SK-N-SH (cell line): ENCODE measurements at places on chromosomes 1 and 21. TPM values are rescaled to one million over a fixed set of nuclear protein-coding genes. Genes with fewer than 3 reads are reported as not detected.

- DNase-seq, result no peak
Observed at GRCh38 chr1:183131166-183131565, 54.9 kb upstream of the LAMC2 start.

DNA sequence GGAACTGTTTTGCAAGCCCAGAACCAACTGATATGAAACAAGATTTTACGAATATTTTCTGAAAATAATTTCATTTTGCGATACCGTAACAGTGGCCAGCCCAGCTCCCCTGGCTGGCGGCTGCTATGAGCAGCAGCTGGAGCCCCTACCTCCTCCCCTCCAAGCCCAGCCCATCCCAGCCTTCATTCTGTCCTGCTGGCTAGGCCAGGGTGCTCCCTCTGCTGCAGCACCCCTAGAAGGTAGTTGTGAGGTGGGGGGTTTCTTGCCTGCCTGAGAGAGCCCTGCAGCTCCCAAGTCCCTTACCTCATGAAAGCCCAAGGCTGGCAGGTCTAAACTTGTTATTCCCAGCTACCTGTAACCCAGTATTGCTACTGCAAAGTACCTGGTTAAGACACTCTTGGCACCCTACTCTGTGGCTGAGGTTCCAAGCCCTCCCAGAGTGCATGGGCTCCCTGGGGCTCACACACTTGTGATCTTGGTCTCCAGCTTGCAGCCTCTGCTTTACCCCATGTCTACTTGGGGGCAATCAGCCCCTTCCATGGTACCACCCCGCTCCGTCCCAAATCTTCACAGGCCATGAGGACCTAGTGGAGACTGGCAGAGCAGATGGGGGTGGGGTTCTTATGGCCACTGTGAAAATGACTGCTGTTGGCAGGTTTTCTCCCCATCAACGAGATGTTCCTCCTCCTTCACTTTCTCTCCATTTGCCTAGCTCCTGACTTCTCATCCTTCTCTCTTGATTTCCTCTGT, 239.8 kb downstream of the TRABD2B start:
- DNase-seq, result no peak

DNA sequence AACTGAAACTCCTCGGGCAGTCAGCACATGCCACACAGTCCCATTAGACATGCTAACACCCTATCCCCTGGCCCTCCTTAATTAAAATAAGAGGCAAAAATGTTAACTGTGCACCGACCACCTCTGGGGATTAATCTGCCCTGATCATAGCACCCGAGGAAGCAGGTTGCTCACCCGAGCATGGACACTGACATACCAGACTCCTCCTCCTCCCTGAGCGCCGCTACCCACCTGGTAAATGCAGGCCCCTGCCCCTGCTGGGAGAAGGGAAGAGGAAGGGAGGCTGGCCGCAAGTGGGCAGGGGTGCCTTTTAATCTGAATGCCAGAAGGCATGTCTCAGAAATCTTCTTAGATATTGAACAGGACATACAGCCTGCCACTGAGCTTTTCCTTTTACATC, 360.9 kb downstream of the RRAGC start:
- DNase-seq, result no peak

GRCh38 chr1:157580179-157580827, 17.6 kb downstream of the FCRL4 start:
- DNase-seq, result peak; percentile 21

DNA sequence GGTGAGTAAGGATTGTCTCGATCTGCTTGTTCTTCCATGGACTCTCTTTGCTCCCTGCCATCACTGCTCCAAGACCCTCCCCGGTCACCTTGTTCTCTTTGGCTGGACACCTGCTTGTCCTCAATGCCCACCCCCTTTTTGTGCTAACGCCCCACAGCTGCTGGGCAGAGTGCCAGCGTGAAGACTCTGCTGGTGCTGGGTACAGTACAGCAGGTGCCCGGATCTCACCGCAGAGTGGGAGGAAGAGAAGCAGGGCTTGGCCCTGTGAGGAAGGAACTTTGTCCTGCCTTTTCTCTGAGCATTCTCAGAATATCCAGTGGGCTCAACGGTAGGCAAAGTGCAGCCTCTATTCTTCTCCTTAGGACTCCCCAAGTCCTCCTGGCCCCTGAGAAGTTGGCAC, 90.1 kb downstream of the PLXNA2 start:
- DNase-seq, result no peak

- no peak for DNase-seq
Observed at GRCh38 chr1:85001742-85002141, 4.8 kb upstream of the MCOLN2 start.

- no peak for DNase-seq
Observed at GRCh38 chr21:41966872-41967621, 13.2 kb upstream of the C2CD2 start.

GRCh38 chr1:24286246-24287010, 32.7 kb upstream of the GRHL3 start:
- no peak for DNase-seq

DNA sequence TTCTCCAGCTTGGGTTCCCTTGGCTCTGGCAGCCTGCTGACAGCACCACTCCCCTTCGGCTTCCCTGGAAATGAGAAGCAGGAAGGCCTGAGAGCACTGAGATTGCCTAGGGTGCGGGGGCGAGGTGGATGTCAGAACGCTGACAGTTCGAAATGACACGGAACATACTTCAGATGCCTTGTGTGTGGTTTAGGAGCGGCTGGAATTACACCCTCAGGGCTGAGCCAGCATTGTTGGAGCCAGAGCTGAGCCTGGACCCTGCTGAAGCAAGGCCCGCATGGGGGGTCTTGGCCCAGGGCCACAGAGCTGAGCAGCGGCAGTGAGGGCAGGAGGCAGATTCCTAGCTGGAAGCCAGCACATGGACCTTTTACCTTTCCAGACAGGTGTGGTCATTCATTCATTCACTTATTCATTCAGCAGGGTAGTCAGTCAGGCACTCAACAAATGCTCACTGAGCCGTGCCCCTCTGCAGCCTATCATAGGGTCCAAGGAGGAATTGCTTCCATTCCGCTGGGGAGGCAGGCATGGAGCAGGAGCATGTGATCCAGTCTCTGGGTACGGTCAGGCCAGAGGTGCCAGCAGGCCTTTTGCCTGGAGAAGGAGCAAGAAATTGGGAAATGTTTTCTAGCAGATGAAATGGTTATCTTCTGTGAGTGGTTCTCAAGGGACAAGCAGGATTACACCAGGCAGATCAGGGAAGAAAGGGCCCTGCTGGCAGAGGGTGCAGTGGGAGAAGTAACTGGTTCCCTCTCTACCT, 6.6 kb upstream of the FOXE3 start:
- DNase-seq, result no peak

DNA sequence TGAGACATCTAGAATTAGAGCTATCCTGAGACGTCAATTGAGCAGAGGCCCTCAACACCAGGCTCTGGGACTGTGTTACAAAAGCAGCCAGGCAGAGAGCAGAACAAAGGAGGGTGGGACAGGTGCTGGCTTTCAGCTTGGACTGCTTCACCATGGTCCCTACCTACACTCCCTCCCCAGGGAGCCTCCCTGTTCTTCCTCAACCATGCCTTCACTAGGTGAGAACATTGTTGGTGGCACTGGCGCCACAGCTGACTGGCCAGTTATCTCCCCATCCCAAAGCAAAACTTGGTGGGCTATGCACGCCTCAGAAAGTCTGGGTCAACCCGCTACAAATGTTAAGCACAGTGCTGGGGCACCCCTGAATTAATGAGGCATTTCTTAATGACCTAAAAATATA, 87.8 kb downstream of the NMNAT2 start:
- DNase-seq, result no peak

DNA sequence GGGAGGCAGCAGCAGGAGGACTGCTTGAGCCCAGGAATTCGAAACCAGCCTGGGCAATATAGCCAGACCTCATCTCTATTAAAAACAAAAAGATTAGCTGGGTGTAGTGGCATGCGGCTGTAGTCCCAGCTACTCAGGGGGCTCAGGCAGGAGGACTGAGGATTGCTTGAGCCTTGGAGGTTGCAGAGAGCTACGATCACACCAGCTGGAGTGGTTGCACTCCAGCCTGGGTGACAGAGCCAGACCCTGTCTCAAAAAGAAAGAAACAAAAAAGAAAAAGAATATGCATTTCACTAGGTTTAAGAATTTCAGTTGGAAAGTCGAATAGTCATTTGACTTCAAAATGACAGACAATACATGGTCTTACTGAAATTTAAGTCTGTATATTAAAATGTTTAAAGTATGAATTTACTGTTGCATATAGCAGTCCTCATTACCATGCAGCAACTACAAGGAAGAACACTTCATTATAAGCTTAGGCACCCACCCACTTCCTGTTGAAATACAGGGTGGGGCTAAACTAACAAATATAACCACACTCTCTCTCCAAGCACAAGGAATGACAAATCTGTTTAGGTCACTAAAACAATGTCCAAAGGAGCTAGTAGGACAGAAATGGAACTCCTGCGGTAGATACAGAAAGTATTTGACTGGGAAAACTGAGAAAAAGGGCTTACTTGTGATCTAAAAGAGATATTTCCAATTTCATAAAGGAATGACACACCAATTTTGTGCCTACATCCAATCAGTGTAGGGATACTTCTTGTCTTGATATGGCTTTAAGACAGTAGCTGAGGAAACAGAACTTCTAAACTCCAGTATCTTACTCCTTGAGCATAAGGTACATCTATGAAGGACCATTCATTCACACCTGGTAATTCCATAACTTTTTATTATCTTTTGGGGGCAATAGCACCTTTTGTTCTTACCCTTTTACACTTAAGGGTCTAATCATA, 44.1 kb downstream of the GPR3 start:
- DNase-seq, result no peak

- no peak for DNase-seq
Observed at GRCh38 chr1:119660253-119661083, 12.4 kb upstream of the ZNF697 start.

DNA sequence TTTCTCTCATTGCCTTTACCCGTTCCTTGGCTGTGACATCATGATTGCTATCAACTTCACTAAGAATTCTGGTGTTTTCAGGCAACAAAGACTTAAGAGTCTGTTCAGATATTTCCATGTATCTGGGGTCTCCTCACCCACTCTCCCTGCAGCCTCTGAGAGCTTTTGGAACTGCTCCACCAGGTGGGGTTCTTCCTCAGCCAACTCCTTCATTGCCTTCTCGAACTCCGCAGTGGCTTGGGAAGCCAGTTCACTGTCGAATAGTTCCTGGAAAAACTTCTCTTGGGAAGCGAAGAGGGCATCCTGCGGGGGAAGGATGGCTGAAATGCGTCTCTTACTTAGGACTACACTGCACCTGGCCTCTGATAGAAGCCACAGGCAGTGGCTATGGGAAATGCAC, 2.1 kb downstream of the PEX19 start:
- no peak for DNase-seq

DNA sequence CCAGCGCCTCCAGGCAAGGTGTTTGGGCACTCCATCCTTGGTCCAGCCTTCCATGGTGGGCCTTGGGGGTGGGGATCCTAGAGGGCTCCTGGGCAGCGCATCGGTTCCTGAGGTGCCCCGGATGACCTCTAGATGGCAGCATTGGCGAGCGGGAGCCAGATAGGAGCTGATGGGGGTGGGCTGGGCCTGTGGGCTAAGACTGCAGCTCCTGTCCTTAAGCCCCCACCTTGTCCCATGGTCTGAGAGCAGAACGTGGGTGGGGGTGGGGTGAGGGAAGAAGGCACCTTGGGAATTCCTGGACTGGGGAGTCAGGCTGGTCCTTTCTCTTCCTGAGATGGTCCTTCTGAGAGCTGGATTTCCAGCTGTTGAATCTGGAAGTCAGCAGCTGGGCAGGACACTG, 93.4 kb upstream of the CSF3R start:
- peak; percentile 91 for DNase-seq

DNA sequence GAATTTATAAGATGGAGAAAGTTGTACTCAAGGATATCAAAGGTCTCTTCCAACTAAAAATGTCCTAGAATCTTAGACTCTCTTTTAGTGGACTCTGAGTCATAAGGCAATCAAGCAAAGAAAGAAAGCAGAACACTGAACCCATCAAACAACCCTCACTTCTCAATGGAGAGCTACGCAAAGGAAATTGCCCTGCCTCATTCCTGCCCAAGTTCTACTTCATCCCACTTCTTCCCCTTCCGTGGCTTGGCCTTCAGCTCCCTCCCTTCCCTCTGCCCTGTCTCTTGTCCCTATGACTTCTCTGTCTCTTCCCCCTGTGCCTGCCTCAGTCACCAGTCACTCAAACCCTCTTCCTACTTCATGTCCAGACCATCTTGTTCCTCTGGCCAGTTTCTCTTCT, 58.5 kb downstream of the RIMS3 start:
- DNase-seq, result no peak

GRCh38 chr1:3625151-3625907, 514 bp downstream of the TPRG1L start:
- DNase-seq, result peak; percentile 72

DNA sequence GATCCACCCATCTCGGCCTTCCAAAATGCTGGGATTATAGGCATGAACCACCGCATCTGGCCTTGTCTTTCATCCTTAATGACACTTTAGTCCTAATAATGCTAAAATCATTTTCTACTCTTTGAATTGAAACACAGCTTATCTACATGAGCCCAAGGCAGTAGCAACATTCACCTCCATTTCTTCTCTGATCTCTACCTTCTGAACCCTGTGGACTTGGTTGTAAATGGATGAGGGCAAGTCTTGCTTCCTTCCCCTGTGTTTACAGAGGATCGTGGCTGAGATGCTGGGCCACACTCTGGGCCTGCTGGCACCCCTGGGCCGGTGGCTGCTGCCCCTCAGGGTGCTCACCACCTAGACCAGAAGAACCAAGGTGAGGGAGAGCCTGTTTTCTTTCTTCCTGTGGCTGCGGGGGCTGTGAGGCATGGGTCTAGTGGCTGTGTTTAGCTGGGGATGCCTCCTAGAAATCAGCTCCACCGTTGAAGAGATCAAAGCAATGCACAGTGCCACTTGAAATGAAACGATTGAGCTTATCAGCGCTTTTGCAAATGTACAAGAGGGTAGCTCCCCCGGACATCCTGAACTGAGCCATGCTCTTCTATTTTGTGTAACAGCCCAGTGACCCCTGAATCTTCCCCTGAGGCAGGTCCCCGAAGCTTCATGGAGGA, 32.2 kb upstream of the LGALS8 start:
- DNase-seq, result no peak

KRTAP10-4 gene
- polyA plus RNA-seq, result not detected in 2 replicates

SPRR1A gene
- polyA plus RNA-seq, result not detected in 2 replicates

PRELP gene
- 0.26 and 0.48 TPM in 2 replicates for polyA plus RNA-seq

SLC9C2 gene
- polyA plus RNA-seq, result not detected in 2 replicates
